ENCODE measurements at places on chromosomes 1 and 21. TPM values are rescaled to one million over a fixed set of nuclear protein-coding genes. Genes with fewer than 3 reads are reported as not detected.
A peak's percentile ranks its signal among the peaks of the same experiment; 100 is the strongest.

GRCh38 chr21:16211339-16212303 lies 481.8 kb downstream of the USP25 start:
- no peaks in the 10 kb centered on the region for H3K27me3 ChIP-seq
- H3K36me3 ChIP-seq: no peaks in the 10 kb centered on the region
- DNase-seq: no peak
- peaks cover 17% of the 10 kb centered on the region for H3K4me1 ChIP-seq

GRCh38 chr1:25831569-25832196 lies 11.9 kb downstream of the MTFR1L start:
- H3K27me3 ChIP-seq: no peaks in the 10 kb centered on the region
- H3K36me3 ChIP-seq: peaks cover 62% of the 10 kb centered on the region
- no peaks in the 10 kb centered on the region for H3K4me1 ChIP-seq
- H3K4me3 ChIP-seq: no peak overlapping the region
- no peak for DNase-seq

- DNase-seq: no peak
- H3K27ac ChIP-seq: peak overlapping the region; percentile 81
- H3K4me1 ChIP-seq: peaks cover 43% of the 10 kb centered on the region
- no peaks in the 10 kb centered on the region for H3K27me3 ChIP-seq
Observed at GRCh38 chr1:149848340-149849110, 50.8 kb upstream of the BOLA1 start.

Gene LEMD1
- not detected for polyA plus RNA-seq

- no peaks in the 10 kb centered on the region for H3K27me3 ChIP-seq
- H3K27ac ChIP-seq: peak overlapping the region; percentile 66
- DNase-seq: peak; percentile 68
Observed at GRCh38 chr1:78491451-78492071, 787 bp downstream of the PTGFR start.

- H3K27me3 ChIP-seq: no peaks in the 10 kb centered on the region
- no peak overlapping the region for H3K4me3 ChIP-seq
- no peaks in the 10 kb centered on the region for H3K36me3 ChIP-seq
- peak; percentile 27 for DNase-seq
- no peak overlapping the region for H3K27ac ChIP-seq
Observed at GRCh38 chr21:43188181-43188580, 19.4 kb downstream of the CRYAA start.

Gene SYPL2
- 0.58 TPM for polyA plus RNA-seq

- no peaks in the 10 kb centered on the region for H3K36me3 ChIP-seq
- peaks cover 48% of the 10 kb centered on the region for H3K4me1 ChIP-seq
- no peak overlapping the region for H3K27ac ChIP-seq
- H3K27me3 ChIP-seq: no peaks in the 10 kb centered on the region
- DNase-seq: no peak
Observed at GRCh38 chr1:161953256-161953920, 70.3 kb downstream of the OLFML2B start.

Gene S100A8
- polyA plus RNA-seq: 68.8 TPM

GRCh38 chr1:57289781-57290180 lies 134.1 kb downstream of the DAB1 start:
- H3K4me3 ChIP-seq: no peak overlapping the region
- no peaks in the 10 kb centered on the region for H3K4me1 ChIP-seq
- H3K36me3 ChIP-seq: no peaks in the 10 kb centered on the region
- DNase-seq: no peak

GRCh38 chr1:74684301-74684700 lies 10.7 kb upstream of the ERICH3 start:
- H3K27ac ChIP-seq: no peak overlapping the region
- H3K4me3 ChIP-seq: no peak overlapping the region
- no peaks in the 10 kb centered on the region for H3K27me3 ChIP-seq
- no peaks in the 10 kb centered on the region for H3K36me3 ChIP-seq

Gene KMO
- polyA plus RNA-seq: 1.8 TPM

GRCh38 chr21:21163904-21164303 lies 165.7 kb downstream of the NCAM2 start:
- peaks cover 21% of the 10 kb centered on the region for H3K4me1 ChIP-seq
- peak; percentile 70 for DNase-seq
- no peak overlapping the region for H3K27ac ChIP-seq
- no peak overlapping the region for H3K4me3 ChIP-seq

DNA sequence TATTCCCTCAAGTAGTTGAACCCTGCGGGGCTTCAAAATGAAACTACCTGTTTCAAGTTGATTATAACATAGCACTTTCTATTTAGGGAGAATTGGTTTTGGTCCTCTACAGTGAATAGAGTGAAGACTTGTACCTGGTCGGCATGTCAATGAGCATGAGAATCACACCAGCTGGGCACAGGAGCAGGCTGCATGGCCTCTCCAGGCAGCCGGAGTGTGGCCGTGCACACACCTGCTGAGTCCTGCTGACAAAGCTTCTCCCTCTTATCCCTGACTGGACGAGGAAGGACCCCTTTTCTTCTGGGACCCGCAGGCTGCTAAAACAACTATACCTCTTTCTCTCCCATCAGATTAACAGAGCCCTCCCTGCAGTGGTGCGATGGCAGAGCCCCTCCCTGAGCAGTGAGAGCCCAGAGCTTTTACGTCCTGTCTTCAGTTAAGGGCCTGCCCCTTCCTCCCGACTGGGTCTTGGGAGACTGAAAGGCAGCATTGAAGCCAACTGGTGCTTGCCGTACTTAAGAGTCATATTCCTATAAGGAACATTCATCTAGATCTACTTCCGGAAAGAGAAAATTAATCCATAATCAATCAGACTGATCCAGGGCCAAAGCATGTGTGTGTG lies 124.9 kb downstream of the CAPN8 start:
- H3K36me3 ChIP-seq: no peaks in the 10 kb centered on the region
- no peak overlapping the region for H3K27ac ChIP-seq
- DNase-seq: no peak
- H3K4me3 ChIP-seq: no peak overlapping the region

DNA sequence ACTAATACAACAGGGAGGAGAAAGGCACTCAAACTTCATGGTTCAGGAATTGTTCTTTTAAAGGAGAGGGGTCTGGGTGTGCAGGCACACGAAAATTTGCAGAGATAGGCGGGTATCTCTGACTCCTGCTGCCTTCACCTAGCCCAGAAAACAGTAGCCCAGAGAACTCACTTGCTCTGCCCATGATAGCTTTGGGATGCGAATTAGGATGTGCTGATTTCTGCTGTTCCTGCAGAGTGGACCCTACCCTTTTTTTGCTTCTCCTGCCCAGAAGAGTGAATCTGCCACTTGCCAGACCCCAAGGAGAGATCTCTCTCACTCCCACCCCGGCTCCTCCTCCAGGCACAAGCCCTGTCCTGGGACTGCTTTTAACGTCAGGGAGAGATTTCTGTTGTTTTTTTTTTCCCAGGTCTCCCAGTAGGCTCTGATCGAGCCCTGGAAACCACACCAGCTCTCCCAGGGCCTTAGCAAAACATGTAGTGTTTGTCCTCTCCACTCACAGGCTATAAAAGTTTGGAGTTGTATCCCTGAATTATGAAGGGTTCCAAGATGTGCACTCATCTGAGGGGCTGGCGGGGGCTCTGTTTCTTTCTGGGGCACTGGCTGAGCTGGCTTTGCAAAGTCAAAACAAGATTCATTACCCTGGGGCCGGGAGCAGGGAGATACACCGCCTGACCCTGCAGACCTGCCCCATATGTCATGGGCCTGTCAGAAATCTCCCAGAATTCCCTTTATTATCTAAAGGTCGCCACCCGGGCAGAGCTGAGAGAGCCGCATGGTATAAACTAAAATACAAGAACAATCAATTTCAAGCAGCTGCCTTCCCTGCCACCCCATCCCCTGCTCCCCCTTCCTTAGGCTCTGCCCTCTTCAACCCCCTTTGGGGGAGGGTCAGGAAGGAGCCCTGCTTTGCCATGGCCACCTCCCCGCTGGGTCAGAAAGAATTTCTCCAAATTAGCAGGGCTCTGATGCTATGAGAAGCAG lies 17.9 kb downstream of the PLXNA2 start:
- no peak overlapping the region for H3K4me3 ChIP-seq
- no peaks in the 10 kb centered on the region for H3K36me3 ChIP-seq
- H3K27me3 ChIP-seq: no peaks in the 10 kb centered on the region
- DNase-seq: no peak
- H3K4me1 ChIP-seq: no peaks in the 10 kb centered on the region

GRCh38 chr1:31435471-31436409 lies 22.7 kb downstream of the SERINC2 start:
- H3K27me3 ChIP-seq: no peaks in the 10 kb centered on the region
- H3K27ac ChIP-seq: no peak overlapping the region
- H3K4me1 ChIP-seq: no peaks in the 10 kb centered on the region
- no peaks in the 10 kb centered on the region for H3K36me3 ChIP-seq
- no peak overlapping the region for H3K4me3 ChIP-seq

DNA sequence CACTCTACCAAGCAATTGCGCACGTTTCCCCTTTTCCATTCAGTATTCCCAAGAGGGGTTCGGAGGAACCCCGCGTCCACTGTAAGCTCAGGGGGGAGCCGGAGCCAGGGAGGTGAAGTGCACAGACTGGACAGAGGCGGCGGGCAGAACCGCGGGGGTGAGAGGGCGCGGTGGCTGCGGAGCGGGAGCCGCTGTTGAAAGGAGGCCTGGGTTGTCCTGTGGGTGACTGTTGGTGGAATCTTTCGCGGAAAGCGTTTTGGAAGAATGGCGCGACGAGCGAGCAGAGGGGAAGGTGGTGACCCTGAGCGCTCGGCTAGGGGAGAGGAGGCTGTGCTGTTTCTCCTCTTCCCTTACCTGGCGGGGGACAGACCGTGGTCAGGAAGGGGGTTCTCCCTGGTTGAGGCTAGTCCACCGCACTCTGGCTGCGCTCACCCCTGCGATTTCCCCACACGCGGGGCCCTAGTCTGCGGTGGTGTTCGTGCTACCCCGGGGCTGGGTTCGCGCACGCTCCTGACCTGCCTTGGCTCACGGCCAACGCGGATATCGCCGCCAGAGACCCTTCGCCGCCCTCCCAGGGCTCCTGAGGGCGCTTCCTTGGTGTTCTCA lies 92.8 kb downstream of the PRKAB2 start:
- H3K4me3 ChIP-seq: peak overlapping the region; percentile 9
- no peaks in the 10 kb centered on the region for H3K36me3 ChIP-seq
- peaks cover 24% of the 10 kb centered on the region for H3K4me1 ChIP-seq
- peaks cover 91% of the 10 kb centered on the region for H3K27me3 ChIP-seq
- no peak overlapping the region for H3K27ac ChIP-seq

Data from sigmoid colon (tissue), 7 donors.